Fibroblast of the aortic adventitia (primary cell): ENCODE measurements at places on chromosomes 7 and 10. TPM values are rescaled to one million over a fixed set of nuclear protein-coding genes. Genes with fewer than 3 reads are reported as not detected.

The KCP gene
- 0.09 and 1.6 TPM in 2 replicates for total RNA-seq

The CYP26C1 gene
- total RNA-seq = 0.09 TPM in 1 of 2 replicates, not detected in the other

The GIMAP2 gene
- 0.27 and 0.98 TPM in 2 replicates for total RNA-seq

The AKR1C1 gene
- 116 and 355 TPM in 2 replicates for total RNA-seq

The MMD2 gene
- total RNA-seq = not detected in 2 replicates

The STYXL1 gene
- 22.2 and 33.2 TPM in 2 replicates for total RNA-seq

The OPALIN gene
- not detected in 2 replicates for total RNA-seq

The DGKI gene
- 2.0 and 4.7 TPM in 2 replicates for total RNA-seq

The SYT15 gene
- total RNA-seq = under 0.01 and 0.41 TPM in 2 replicates

The OPN4 gene
- not detected in 2 replicates for total RNA-seq

The CNTNAP2 gene
- total RNA-seq = under 0.01 TPM in 1 of 2 replicates, not detected in the other

The DPP6 gene
- total RNA-seq = not detected in 2 replicates

The CPA2 gene
- total RNA-seq = not detected in 2 replicates

The FAM131B gene
- total RNA-seq = 3.2 and 4.0 TPM in 2 replicates

The TFEC gene
- 0.16 and 0.36 TPM in 2 replicates for total RNA-seq

The BRAF gene
- 29.9 and 38.7 TPM in 2 replicates for total RNA-seq

The DNAH11 gene
- total RNA-seq = 2.7 TPM in 1 of 2 replicates, not detected in the other

The FGFR2 gene
- not detected in 2 replicates for total RNA-seq

The HELLS gene
- 19.7 and 139 TPM in 2 replicates for total RNA-seq

The ZYX gene
- total RNA-seq = 41.6 and 48.4 TPM in 2 replicates

The SPDYE8 gene
- not detected in 2 replicates for total RNA-seq

The AGAP9 gene
- total RNA-seq = 4.2 and 7.0 TPM in 2 replicates

The BTBD16 gene
- total RNA-seq = 0.09 TPM in 1 of 2 replicates, not detected in the other

The LRRC17 gene
- 95.6 and 131 TPM in 2 replicates for total RNA-seq

The PPP1R9A gene
- total RNA-seq = 0.45 and 0.49 TPM in 2 replicates
